AG09319 (cell line): ENCODE measurements at places on chromosomes 3 and 15.

GRCh38 chr3:133840767-133841166, 35.2 kb downstream of the SRPRB start:
- DNase-seq = no peak

GRCh38 chr15:99718421-99718820, 14.8 kb downstream of the LYSMD4 start:
- DNase-seq = no peak

DNA sequence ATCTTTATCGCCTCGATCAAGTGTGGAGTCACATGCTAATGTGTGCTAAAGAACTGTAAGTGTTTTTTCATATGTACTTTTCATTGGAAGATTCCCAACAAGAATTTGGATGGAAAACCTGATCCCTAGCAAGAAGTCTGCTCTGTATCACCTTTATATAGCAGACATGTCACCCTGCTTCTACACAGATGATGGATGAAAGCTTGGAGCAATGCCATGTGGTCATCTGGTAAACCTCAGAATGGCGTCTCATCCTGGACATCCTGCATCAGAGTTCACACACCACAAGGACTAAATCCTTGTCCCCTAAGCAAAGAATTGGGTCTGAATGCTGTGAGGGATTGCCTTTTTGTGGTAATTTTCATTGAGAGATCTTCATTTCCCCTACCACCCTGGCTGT, 42.1 kb upstream of the CTDSPL start:
- DNase-seq = no peak

- DNase-seq = no peak
Measured at GRCh38 chr3:163218336-163218735, 1721.7 kb downstream of the OTOL1 start.

GRCh38 chr15:40243126-40243810, 4.4 kb downstream of the PAK6 start:
- no peak for DNase-seq

DNA sequence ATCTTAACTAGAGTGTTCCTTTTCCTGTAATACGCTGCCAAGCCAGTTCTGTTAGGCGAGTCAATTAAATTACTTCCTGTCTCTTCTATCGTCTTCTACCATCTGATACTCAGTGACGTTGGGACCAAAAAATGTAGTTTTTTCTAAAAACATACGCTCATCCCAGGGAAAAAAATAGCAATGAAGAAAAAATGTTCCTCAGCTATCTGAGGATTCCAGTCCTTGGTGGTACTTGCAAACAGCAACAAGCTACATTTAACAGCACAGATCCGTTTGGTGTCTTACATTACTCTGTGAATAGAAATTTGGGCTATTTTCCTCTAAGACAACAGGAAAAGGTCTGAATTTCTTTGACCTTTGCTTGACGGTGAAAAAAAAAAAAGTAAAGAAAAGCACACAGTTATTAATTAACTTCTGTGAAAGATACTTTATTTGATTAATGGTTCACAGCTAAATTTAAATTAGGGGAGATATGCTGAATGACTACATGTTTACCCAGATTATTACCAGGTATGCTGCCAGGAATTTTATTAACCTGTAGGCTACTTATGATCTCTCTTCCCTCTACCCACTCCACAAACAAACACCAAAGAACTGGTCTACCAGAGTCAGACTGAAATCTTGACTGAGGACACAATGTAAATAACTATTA, 254.4 kb upstream of the ZPLD1 start:
- peak; percentile 64 for DNase-seq

DNA sequence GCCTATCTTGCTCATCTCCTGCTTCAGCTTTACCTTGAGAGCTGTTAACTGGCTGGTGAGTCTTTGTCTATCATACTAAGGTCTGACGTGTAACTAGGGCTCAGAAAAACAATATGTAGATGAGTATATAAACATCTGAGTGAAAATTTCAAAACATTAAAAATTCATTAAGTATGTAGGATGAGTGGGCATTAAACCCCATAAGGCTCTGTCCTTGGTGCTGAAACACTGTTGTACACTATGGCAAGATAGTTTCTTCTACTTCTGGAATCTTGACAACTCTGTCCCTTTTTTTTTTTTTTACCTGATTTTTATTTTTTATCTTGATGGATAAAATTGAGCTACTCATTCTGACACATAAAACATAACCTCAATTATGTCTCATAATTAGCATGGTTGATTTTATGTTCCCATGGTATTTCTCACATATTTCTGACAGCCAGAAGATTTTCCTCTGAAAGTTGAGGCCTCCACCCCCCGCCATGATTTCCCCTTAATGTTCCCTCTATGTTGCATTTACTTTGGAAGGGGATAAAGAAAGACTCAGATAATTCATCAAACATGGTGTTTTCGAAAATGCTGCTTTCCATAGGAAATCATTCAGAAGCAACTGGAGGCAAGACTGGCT, 54.3 kb downstream of the DGKG start:
- no peak for DNase-seq

DNA sequence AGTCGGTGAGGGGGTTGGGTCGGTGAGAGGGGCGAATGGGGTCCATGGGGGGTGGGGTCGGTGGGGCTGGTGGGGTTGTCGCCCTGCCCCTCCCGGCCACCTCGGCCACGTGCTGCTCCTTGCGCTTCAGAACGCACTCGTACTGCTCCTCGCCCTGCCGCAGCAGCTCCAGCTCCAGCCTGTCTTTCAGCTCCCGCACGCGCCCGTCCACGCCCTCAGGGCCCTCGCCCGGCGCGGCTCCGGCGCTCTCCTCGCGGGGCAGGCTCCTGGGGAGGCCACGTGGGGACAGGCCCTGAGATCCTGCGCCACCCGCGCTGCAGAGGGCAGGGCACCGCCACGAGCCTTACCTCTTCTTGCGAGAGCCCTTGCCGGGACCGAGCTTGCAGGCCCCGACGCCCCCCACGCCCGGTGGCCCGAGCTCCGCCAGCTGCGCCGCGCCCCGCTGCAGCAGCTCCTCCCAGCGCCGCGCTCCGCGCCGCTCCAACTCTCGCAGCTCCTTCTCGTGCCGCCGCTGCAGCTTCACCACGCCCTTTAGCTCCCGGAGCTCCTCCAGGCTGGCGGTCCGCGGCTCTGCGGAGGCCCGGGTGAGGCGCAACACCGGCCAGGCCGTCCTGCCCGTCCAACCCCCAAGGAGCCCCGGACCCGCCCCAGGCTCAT, 8.2 kb upstream of the ANKRD63 start:
- DNase-seq = no peak

DNA sequence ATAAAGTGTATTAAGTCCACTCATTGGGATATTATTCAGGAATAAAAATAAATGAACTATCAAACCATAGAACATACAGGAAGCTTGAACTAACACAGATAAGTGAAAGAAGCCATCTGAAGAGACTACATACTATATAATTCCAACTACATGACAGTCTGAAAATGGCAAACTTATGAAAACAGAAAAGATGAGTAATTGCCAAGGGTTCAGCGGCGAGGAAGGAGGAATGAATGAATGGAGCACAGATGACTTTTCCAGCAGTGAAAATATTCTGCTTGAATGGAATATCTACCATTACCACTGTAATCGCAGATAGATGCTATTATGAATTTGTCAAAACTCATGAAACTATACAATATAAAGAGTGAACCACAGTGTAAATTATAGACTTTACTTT, 79.7 kb downstream of the PEAK1 start:
- DNase-seq = no peak

DNA sequence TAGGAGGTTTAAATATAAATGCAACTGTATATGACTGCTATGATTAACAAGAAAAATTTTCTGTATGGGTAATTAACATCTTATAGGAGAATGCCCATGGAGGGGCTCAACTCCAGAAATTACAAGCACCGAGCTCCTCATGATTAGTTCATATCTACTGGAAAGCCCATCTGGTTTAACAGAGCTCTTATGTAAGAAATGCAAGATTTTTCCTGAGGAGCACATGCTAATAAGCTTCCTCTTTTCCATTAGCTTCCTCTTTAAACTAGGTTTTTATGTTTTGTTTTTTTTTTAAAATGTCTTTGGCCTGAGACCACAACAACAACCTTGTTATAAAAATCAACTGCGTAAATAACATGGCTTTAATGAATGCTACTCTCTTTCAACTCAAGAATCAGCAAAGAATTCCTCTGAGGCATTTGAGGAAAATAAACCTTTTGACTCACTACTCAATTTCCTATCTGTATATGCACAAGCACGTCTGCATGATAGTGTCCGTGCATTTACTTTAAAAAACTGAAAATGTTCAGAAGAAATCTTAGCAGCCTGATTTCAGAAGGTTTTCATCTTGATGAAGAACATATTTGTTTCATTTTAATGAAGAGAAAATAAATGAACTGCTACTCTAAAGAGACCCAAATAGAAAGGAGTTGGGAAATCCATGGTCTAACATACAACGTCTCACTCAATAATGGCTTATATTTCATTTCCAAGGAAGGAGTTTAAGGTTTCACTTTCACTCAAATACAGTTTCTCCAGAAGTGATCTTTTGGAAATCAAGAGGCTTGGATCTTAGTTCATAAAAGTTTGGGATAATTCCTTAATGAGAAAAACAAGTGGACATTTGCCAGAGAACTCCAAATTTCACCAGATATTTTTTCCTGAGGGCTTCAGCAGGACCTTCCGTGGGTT, 180.8 kb downstream of the KCNAB1 start:
- no peak for DNase-seq

GRCh38 chr3:24315971-24316370, 178.7 kb downstream of the THRB start:
- DNase-seq = peak; percentile 44

- DNase-seq = no peak
Measured at GRCh38 chr3:73556520-73557372, 68.0 kb downstream of the PDZRN3 start.

- DNase-seq = no peak
Measured at GRCh38 chr3:62084558-62084957, 288.8 kb downstream of the FEZF2 start.

DNA sequence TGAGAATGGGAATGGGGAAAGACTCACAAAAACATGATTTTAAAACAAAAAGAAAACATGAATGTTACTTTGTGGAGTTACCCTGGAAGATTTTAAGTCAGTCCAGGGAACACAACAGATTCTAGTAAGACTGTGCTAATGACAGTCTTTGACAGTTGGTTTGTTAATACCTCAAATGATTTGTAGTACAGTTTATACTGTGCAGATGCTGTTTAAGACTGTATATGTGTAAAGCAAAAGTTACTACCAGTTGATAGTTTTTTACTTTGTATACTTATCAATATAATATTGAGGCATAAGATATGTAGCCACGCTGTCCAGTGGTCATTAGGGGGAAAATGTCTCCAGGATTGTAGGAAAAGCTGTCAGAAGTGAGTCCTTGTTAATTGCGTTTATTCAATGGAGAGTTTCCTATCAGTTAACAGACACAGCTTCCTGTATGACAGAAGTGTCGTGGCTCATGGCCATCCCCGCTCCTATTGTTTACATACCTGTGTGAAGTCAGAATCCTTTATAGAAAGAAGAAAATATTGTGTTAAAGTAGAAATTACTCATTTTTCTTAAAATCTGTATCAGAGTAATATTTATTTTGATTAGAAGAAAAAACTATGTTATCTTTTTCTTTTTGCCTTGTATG, 36.0 kb downstream of the NKIRAS1 start:
- DNase-seq = no peak

DNA sequence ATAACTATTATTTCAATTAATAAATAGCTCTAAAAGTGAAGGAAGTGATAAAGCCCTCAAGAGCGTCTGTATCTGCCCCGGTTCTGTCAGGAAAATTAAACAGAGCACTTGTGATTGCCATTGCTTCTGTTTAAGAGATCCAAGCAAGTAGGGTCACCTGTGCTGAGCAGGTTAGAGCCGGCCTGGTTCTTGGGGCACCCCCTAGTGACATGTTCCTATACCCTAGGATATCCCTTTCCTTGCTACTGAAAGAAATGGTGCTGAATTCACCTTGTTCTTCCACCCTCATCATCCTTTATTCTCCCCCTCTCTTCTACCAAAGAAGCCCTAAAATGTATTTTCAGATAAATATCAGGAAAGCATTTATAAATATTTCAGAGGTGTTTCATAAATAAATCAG, 323.5 kb downstream of the RORA start:
- DNase-seq = no peak

GRCh38 chr15:45187894-45188830, at the start of gene SHF:
SHF (minus strand) TSS chr15:45187966; CDS start chr15:45187951, 15 bp downstream.
- no peak for DNase-seq

DNA sequence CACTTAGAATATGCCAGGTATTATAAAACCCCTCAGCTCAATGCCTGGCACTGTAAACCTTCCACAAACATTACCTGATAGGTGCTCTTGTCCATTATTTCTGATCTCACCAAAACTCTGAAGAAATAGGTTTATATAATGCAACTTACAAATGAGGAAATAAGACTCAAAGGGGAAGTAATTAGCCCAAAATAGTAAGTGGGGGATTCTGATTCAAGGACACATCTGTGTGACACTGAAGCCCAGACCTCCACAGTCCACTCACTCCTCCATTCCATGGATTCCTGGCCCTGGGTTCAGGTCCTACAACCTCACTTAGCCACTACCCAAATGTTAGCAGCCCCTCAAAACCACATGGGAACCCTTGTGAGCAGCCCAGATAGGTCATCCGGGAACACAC, 49.9 kb downstream of the TRANK1 start:
- DNase-seq = no peak

GRCh38 chr3:3627114-3627513, 172.1 kb upstream of the LRRN1 start:
- DNase-seq = no peak
